Gastrocnemius medialis (tissue), 4 donors: ENCODE measurements at places on chromosomes 6 and 20.

DNA sequence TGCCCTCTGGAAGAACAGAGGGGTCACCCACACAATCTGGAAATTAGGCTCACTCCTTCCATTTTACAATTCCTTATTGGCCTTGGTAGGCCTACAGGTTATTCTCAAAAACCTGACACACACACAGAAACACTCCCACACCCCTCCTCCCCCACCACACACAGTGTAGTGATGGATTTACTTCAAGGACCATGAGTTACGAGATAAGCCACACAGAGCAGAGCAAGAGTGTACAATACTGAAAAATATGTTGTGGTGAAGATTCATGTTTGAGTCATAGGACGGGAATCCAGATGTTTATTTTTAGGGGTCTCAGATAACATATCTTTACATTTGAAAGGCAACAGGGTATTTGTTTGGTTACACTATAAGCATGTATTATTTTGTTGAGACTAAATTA lies 291.9 kb downstream of the PLCB1 start:
- DNase-seq: no peak

- DNase-seq: no peak
These were observed 71.4 kb upstream of the NHSL1 start for GRCh38 chr6:138570725-138571029.

DNA sequence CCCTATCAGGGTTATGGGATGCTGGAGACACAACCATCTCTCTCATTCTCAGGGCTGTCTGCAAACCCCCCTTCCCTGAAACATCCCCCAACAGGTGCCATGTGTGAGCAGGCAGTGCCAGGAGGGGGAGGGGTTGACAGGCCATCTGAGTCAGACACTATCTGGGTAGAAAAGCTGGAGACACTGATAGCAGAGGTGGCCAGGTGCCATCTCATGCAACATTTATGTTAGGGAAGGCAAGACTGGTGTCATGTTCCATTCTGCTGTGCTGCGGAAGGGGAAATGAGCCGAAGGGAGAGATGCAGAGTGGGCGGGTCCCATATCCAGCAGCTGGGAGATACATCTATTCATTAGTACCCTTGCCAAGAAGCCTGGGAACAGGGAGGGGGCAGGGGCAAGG lies 3.5 kb downstream of the LHFPL5 start:
- no peak for DNase-seq

GRCh38 chr6:138728662-138729061 lies 44.9 kb upstream of the CCDC28A start:
- DNase-seq: no peak

DNA sequence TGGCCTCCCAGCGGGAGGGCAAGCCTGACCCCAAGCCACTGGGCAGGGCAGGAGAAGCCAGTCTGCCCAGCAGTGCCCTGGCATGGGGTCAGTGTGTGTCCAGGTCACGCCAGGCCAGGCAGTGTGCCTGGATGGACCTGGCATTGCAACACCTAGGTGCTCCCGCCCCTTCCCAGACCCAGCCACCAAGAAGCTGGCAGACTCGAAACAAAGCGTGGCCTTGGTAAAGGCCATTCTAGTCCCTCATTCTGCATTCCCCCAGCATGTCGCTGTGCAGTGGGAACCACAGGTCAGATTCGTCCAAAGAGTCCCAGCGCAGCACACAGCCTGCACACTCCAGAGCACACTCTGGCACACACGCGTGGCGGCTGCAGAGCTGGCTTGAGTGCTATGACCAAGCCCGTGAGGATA lies 19.3 kb upstream of the APMAP start:
- DNase-seq: peak; percentile 67

DNA sequence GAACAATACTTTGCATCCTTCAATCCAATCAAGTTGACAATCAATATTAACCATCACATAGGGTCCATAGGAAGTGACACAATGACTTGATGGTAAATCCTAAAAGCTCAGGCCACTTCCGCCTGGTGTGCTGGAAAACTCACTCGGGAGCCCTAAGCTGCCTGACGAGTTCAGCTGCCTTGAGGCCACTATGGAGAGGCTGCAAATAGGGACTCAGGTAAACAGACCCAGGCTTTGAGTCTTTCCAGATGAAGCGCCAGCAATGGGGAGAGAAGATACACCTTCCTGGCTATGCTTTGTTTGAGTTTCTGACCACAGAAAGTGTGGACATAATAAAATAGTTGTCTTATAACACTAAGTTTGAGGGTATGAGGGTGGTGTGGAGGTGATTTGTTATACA lies 112.6 kb downstream of the GPR63 start:
- no peak for DNase-seq

DNA sequence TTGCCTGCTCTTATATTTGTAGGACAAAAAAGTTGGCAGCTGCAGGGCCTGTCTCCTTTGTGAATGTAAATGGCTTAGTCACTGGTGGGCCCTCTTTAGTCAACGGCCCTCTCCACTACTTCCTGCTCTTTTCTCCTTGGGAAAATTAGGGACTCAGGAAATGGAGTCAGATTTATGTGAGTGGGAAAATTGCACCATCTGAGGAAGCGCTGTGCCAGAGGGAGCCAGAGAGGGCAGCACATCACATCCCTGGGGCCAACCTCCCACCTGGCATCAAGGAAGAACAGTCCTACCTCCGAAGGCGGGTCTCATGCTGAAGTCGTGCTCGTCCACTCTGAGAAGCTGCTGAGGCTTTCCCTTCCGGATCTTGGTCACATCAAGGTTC lies 15.6 kb downstream of the GABRR2 start:
- DNase-seq: no peak

DNA sequence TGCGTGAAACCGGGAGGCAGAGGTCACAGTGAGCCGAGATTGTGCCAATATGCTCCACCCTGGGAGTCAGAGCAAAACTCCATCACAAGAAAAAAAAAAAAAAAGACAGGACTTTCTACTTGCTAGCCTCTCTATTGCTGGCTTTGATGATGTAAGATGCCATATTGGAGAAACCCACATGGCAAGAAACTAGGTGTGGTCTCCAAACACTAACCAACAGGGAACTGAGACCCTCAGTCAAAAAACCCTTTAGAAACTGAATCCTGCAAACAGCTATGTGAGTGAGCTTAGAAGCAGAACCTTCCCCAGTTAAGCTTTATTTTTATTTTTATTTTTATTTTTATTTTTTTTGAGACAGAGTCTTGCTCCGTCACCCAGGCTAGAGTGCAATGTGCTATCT lies 18.4 kb upstream of the ZBTB22 start:
- DNase-seq: no peak

DNA sequence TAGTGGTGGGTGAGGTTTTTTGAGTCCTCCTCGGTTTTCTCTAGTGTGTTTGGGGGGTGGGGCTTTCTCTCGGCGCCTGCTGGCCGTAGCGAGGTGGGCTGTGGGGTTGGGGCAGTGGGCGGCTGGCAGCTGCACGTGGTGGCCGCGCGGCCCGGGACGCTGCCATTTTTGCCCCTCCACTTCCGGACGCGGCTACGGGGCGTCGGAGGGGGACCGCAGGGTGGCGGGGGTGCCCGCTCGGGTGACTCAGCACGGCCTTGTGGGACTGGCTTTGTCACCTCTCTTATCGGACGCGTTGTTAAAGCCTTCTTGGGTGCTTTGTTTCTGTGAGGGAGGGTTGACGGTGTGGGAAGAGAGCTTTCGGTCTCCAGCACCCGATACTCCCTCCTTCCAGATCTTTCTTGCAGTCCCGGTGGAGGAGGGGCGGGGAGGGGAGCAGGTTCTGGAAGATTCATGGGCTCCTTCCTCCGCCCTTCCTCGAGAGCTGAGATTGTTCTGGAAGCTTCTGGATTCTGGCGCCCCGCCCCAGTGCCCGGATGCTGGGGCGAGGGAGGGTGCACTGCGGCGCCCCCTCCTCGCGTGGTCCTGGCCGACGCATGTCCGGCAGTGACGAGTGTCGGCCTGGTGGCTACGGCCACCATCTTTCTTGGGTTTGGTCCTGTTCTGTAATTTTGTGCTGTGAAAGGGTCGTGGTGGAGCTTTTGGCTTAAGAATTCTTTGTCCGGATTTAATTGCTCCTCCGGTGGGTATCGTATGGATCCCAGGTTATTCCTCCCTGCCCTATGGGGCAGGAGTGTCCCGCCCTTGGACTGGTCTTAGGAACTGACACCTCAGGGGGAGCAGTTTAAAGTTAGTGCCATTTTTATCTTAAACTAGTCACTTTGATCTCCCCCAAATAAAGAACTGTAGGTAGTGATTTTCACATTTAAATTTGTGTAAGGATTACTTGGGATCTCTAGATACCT lies 719 bp downstream of the HSP90AB1 start:
- peak; percentile 59 for DNase-seq

DNA sequence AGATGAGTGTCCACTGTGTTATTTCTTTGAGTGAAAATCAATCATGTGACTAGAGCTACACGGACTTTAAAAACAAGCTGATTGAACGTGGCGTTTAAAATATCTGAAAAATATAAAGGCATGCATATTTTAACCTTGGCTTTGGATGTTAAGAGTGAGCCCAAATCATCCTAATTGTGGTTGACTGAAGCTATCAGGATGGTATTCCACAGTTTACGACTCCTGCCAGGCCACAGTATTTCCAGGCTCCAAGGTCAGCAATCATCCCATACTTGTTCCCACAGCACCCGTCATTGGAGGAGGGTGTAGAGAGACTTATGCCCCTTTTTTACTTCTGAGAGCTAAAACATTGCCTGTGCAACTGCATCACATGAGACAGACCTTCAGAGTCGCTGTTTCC lies 43.2 kb upstream of the TMX4 start:
- no peak for DNase-seq

DNA sequence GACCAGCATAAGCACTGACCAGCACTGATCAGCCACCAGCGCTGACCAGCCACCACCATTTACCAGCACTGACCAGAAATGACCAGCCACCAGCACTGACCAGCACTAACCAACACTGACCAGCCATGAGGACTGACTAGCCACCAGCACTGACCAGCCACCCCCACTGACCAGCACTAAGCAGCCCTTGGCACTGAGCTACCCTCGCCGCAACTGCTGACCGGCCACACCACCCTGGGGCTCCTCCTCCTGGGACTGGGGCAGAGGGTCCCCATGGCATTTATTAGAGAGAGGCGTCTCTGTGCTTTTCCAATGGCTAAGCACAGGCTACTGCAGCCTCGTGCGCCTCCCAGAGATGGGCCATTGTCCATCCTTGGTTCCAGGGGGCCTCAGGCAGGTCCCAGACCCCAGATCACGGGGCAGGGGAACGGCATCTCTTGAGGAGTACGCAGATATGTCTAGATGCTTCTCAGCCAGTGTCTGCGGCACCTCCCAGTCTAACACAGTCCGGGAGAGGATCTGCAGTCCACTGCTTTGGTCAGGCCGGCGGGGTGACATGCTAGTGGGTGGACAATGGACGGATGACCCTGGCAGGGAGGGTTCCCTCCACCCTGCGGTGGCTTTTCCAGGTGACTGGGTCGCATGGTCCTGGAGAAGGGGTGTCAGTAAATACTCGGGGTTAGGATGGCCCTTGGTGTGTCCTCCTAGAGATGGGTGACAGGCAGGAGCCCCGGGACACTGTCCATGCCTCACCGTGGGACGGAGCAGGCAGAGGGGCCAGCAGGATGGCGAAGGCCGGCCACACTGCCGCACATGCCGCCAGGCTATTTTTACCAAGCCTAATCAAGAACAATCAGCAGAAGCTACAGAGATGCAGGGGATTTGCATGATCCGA lies 168.0 kb downstream of the TAF4 start:
- no peak for DNase-seq

DNA sequence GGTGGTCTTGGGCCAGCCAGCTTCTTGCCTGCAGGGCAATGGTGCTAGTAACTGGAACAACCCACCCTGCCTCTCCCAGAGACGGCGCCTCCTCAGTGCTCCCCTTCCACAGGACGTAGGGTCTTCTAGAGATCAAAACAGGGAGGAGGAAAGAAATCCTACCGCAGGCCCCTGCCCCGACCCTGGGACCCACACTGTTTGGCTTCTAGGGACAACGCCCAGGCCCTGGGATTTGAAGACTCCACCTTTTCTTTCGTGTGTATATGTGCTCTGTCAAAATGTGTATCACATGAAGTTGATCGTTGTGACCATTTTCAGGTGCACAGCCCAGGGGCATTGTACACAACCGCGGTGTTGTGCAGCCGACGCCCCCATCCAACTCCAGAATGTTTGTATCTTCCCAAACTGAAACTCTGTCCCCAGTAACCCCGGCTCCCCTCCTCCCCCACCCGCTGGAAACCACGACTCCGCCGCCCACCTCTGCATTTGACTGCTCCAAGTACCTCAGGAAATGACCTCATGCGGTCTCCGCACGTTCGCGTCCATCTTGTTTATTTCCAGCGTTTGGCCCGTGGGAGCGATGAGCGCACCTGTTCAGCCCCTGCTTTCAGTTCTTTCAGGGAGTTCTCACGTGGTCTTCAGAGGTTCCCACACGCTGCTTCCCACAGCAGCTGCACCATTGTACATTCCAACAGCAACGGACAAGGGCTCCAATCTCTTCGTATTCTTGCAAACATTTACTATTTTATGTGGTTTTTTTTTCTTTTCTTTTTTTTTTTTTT lies 3.4 kb upstream of the BHLHE23 start:
- no peak for DNase-seq

- no peak for DNase-seq
These were observed 9.7 kb upstream of the EMILIN3 start for GRCh38 chr20:41376349-41376748.

DNA sequence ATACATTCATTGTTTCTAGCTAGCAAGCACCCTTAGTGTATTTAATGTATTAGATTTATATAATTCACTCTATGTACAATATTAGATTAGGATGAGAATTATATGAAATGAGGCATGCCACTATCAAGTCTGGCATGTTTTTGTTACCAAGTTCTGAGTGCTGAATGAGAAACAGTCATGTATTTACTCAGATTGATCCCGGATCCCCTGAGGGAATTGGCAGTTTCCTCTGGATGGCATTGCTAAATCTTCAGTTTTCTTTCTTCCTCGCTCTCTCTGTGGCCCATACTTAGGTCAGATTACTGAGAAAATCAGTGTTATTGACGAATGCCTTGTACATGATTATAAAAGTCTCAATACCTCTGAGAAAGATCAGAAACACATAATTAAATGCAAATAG lies 66.6 kb downstream of the CDKAL1 start:
- no peak for DNase-seq

DNA sequence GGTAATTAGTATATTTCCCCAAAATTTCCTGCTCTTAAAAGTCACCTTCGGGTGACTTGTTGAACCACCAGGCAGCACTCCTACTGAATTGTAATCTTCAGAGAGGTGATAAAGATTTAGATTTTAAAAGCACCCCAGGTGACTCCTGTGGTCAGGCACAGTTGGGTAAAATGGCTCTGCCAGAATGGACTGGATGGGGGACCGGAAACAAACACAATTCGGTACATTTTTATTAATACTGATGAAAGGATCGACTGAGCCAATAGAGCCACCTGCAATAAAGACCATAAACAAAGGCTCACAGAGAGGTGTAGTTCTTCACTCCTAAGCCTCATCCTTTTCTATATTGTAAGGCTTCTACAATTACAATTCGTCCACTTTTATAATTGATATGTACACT lies 19.6 kb upstream of the FAM83C start:
- no peak for DNase-seq

DNA sequence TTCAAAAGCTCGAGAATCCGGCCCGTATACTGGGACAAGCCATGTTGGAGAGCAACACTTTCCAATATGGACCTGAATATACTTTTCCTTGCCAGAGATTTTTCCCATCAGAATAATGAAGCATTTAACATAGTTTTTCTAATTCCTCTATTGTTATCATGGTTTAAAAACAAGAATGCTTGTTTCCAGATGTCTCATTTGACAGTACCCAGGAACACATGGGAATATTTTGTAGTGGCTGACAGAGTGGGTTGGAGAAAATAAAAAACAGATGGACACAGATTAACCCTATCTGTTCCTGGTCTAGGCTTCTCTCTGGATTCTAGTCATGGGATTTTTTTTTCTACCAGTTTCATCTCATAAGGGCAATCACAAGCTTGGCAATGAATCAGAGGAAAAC lies 164.8 kb upstream of the CEP162 start:
- DNase-seq: no peak
